ENCODE measurements at places on chromosomes 1 and 21. TPM values are rescaled to one million over a fixed set of nuclear protein-coding genes. Genes with fewer than 3 reads are reported as not detected.

LORICRIN gene
- not detected for total RNA-seq

TFAP2E gene
- total RNA-seq, result 0.19 TPM

SV2A gene
- 3.3 TPM for total RNA-seq

SH3D21 gene
- 3.3 TPM for total RNA-seq

ILDR2 gene
- total RNA-seq, result not detected

INTS7 gene
- total RNA-seq, result 18.2 TPM

C1orf116 gene
- not detected for total RNA-seq

OR2T5 gene
- total RNA-seq, result not detected

ABL2 gene
- total RNA-seq, result 188 TPM
